ENCODE measurements at places on chromosomes 7 and 10.

DNA sequence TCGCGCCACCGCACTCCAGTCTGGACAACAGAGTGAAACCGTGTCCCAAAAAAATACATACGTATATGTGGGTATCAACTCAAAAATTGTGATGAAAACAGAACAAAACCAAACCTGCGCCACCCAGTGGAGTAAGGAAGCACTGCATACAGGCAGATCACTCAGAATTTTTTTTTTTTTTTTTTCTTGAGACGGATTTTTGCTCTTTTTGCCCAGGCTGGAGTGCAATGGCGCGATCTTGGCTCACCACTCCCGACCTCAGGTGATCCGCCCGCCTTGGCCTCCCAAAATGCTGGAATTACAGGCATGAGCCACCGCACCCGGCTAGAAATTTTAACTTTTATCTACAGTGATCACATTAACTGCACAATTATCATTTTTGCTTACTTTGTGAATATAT, 9.1 kb upstream of the TMEM236 start:
- DNase-seq: no peak

DNA sequence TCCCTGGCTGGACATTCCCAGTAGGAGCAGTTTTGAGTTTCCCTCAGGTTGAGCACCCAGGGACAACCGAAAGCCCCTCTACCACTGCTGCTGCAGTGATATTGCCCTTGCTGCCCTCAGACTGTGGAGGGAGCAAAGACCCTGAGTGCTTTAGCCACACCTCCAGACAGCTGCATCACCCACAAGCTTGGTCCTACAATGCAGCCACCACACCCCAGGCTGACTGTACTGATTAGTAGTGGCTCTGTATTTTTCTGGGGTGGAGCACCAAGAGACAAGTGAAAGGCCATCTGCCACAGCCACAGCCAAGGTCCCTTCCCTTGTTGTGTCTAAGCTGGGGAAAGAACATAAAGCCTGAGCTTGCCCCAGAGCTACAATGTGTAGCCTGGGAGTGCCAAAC, 789.9 kb downstream of the PCDH15 start:
- no peak for DNase-seq

DNA sequence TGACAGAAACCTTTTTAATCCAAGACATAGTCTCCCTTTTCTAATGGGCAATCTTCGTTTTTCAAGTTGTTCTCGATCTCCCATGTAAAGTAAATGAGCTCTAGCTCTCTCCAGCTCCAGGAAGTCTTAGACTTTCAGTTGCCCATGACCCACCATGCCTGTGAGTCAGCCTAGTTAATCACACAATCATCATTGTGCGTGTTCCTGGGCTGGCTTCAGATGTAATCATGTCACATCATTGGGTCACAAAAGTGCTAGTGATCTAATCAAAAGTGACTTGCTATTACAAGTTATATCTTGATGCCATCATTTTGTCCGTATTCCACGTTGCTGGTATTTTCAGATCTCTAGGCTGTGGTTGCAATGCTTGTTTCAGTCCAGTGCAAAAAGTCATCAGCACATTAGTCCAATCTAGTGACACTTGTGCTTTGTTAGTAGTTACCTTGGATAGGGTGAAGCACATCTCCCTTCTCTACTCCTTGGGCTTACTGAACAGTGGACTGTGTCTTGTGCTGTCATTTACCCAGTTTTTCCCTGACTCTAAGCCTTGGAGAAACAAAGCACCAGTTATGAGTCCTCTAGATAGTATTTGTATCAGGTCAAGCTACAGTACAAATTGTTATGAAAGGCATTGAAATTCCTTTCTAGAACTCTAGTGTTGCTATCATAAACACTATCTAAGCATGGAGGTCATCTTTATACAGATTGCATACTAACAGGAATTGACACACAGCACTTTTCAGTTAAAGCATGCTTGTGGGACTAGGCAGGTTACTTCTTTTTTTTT, 316.6 kb downstream of the GFRA1 start:
- DNase-seq: no peak

DNA sequence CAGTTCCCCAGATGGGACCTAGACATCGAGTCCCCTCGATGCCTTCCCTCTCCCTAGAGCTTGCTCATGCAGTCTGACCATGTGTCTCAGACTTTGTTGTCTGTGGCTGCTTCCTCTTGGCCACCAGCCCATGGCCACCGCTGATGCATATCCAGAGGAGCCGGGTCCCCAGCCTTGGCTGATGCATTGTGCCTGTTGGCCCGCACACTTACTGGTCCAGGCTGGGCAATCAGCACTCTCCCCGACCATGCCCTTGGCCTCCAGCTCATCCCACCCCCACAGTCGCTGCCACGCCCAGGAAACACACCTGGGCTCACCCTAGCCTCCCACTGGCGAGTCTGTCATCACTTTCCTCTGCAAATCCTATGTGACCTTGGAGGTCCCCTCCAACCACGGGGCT, 10.1 kb downstream of the NPC1L1 start:
- no peak for DNase-seq

DNA sequence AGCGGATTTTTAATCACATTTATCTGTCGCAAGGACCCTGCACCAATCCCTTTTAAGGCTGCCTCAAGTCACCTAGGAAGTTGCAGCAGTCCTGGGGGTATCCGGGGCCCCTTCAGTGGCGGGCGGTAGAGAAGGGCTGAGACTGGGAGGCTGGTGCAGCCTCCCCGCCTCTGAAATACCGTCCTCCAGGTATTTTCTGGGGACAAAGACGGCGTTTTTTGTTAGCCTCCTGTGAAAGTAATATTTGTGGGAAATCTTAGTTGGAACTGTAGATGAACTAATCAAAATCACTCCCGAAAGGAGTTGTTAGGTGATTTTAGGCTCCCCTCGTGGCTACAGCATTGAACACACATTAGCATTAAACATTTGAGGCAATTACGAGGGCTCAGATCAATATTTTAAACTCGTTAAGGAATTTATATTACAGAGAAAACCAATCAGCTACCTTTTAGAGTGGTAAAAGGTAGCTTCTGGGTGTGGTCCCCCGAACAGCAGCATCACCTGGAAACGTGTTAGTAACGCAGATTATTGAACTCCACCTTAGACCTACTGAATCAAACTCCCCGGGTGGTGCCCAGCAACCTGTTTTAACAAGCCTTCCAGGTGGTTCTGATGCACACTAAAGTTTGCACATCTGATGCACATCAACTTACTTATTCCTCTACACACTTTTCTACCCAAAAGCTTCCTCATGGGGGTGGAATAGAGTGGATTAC, 530 bp upstream of the ANXA7 start:
- DNase-seq: no peak

DNA sequence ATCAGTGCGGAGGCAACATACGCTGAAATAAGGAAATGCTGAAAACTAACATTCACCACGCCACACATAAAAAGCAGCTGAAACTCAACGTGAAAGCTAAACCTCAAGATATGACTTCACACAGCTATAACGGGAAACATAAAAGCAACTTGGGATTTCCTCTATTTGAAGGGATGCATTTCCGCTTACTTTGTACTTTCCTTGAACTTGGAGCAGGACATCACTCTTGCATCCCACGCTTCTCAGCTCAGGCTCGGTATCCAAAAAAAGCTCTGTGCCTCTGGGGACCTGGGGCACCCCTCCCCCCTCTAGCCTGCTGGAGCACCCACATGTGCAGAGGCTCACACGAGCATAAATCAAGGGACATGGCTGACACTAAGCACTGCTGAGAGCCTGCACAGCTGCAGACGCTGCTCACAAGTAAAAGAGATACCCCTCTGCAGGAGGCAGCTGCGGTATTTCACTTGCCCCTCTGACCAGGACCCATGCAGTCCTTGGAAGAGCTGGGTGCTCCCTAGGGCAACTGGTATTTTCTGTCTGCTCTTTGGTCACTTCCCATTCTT, 34.2 kb downstream of the PARD3 start:
- no peak for DNase-seq

- no peak for DNase-seq
These were observed 19.4 kb upstream of the IL15RA start for GRCh38 chr10:5996696-5997095.

DNA sequence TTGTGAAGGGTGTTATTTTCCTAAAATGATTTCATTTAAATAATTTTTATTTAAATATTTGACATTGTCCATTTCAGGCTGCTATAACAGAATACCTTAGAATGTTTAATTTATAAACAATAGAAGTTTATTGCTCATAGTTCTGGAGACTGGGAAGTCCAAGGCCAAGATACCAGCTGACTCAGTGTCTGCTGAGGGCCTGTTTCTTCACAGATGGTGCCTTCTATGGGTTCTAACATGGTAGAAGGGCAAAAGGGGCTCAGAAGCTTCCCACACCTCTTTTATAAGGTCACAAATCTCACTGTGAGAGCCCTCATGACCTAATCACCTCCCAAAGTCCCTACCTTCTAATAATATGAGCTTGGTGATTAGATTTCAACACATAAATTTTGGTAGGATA, 50.7 kb downstream of the MTURN start:
- DNase-seq: no peak

- no peak for DNase-seq
These were observed 104.9 kb downstream of the CDK6 start for GRCh38 chr7:92731335-92732063.

DNA sequence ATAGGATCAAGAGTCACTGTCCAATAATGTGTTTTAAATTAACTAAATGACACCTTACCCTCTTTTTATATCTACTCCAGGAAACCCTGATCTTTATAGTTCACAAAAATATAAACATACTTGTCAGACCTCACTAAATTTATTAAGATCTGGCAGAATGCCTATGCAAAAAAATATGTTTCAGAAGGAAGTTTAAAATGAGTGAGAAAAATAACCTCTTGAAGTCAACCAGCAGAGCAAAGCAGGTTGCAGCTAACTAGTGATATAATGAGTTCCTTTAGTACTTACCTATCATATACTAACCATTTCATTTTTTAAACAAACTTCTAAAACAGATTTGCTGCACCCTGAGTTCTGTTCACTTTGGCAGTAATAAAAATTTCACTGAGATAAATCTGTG, 14.0 kb upstream of the HGF start:
- no peak for DNase-seq

DNA sequence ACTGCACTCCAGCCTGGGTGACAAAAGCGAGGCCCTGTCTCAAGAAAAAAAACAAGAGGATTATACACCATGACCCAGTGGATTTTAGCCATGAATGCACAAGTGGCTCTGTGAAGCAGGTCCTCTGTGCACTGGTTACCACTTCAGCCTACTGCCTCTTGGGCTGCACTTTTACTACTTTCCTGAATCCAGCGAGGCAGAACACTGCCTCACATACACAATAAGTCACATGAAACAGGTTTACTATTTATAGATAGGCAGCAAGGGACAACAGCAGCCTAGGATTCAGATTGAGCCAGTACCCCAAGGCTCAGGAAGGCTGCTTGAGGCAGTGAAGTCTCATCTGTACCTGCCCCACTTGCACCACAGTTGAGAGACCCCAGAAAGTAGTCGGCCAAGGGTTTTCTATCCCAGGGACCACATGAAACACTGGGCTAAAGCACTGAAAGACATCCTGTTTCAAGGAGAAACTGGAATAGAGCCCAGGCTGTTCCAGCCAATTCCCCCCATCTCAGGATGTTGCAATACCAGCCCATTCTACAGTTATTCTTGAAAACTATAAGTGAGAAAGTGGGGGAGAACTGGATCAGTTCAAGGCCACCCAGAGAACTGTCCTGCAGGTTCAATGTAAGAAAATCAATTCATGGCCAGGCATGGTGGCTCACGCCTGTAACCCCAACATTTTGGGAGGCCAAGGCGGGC, 10.3 kb upstream of the OGDH start:
- no peak for DNase-seq

GRCh38 chr7:855686-856369, 20.5 kb upstream of the GET4 start:
- DNase-seq: no peak

GRCh38 chr7:72254455-72254854, 157.7 kb downstream of the CALN1 start:
- DNase-seq: no peak

DNA sequence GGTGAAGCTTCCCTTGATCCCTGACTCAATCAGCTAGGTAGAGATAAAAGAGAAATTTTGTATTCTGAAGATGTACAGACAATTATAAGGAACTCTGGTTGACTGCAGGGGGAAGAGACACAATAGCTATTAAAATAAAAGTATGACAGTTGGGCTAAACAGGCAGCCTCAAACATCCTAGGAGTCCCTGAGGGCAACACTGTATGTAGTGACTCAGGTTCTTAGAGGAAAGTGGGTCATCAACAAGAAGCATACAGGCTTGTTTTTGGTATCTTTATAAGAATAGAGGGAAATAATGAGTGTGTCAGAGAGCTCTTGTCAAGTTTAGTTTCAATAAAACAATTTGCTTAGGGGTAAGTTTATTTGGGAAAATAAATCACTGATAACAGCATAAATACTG, 150.3 kb downstream of the AUTS2 start:
- DNase-seq: no peak

DNA sequence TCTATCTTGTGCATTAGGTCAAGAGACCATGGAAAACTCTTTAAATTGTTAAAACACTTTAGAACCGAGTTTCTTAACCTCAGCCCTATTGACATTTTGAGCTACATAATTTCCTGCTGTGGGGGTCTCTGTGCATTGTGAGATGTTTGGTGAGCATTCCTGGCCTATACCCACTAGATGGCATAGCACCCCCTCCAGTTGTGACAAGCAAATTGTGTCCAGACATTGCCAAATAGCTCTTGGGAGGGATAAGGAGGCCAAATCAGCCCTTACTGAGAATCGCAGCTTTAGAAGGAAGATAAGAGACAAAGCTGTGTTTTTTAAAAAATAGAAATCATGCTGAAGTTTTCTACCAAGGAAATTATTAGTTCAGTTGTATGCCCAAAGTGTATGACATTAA, 1158.5 kb upstream of the C7orf33 start:
- no peak for DNase-seq

GRCh38 chr10:88840881-88841280, 10.8 kb downstream of the ANKRD22 start:
- no peak for DNase-seq

- DNase-seq: peak; percentile 11
These were observed 2.9 kb upstream of the MYOZ1 start for GRCh38 chr10:73644015-73644743.

DNA sequence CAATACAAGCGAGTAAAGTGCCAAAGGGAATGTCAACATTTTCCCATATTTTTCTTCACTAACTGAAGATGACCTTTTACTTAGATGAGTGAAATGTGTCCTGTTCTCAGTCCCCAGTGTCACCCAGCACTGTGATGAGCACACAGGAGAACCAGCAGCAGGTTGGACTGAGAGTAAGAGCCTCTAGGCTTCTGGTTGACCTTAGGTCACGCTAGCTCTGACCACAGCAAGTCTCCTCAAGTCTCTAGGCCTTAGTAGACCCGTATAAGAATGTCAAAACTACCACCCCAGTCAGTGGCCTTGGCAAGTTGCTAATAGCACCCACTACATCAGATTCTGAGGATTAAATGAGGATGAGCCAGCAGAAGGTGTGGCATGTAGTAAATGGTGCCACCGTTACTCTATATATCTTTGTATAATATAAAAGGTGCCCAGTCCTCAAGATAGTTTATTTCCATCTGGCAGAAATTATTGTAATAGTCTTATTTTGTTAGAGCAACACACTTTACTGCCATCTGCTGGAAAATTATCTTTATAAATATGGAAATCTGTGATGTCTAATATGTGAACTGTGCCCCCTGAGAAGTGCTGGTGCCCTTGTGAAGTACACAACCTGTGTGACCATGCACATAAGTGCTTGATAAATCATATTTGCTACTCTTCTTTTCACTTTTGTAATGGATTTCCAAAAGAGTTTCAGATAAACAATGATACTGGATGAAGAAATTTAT, 75.7 kb downstream of the SPAG6 start:
- DNase-seq: no peak

GRCh38 chr7:96200740-96201139, 121.2 kb downstream of the SLC25A13 start:
- DNase-seq: no peak
